ENCODE measurements at places on chromosomes 3 and 15.

- no peak for DNase-seq
Measured at GRCh38 chr3:16148213-16148612, 26.3 kb upstream of the GALNT15 start.

DNA sequence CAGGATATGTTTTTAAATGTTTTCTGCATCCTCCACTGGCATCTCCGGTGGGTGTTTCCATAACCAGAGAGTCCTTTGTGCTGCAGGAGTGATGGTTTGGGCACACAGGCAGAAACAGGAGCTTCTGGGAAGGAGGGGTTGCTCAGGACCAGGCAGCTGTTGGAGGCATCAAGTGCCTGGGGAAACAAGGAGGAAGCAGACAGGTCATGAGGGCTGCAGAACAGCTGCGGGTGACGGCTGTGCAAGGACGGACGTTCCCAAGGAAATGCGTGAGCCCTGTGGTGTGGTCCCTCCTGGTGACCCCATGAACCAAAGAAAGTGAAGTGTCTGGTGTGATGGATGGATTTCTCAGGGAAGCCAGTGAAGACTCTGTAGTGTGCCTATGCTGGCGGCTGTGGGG lies 61.2 kb upstream of the TNFAIP8L3 start:
- DNase-seq = no peak

GRCh38 chr3:67529337-67529736 lies 125.1 kb downstream of the SUCLG2 start:
- DNase-seq = no peak

GRCh38 chr3:105764378-105765307 lies 104.2 kb downstream of the CBLB start:
- DNase-seq = peak; percentile 49

- DNase-seq = no peak
Measured at GRCh38 chr3:128470134-128470899, 3.6 kb upstream of the DNAJB8 start.

DNA sequence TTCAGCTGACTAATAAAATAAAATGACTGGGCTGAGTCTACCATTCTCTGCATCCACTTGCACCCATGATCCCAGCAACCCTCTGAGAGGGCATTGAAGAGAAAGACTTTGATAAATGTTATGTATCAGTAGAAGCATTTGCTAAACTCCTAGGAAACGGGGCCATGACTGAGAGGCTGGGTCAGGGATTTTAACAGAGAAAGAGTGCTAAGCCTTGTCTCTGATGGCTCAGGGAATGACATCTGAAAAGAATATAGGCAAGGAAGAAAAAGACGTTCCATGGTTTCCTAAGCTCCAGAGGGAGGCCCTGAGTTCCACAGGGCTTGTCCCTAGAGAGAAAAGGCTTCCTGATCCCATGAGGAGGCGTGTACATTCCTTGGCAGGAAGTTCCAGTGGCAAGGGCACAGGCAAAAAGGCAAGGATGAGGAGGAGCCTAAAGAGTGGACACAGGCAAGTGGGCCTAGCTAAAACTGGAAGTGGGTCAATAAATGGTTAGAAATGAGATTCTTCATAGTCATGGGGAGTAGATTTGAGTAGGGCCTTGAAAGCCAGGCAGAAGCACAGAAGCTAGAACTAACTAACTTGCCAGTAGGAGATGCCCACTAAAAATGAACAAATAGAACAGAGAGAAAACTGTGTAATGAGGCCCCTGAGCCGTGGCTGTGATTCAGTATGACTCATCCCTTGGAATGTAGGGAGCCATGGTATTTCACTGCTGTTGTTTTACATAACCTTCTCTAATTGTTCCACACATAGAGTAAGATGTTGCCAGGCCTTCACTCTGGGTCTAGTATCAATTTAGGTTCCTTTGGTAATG lies 44.9 kb upstream of the MANF start:
- no peak for DNase-seq

GRCh38 chr3:181486141-181486885 lies 225.4 kb upstream of the SOX2 start:
- DNase-seq = no peak

GRCh38 chr3:179482857-179483256 lies 31.6 kb upstream of the GNB4 start:
- no peak for DNase-seq

DNA sequence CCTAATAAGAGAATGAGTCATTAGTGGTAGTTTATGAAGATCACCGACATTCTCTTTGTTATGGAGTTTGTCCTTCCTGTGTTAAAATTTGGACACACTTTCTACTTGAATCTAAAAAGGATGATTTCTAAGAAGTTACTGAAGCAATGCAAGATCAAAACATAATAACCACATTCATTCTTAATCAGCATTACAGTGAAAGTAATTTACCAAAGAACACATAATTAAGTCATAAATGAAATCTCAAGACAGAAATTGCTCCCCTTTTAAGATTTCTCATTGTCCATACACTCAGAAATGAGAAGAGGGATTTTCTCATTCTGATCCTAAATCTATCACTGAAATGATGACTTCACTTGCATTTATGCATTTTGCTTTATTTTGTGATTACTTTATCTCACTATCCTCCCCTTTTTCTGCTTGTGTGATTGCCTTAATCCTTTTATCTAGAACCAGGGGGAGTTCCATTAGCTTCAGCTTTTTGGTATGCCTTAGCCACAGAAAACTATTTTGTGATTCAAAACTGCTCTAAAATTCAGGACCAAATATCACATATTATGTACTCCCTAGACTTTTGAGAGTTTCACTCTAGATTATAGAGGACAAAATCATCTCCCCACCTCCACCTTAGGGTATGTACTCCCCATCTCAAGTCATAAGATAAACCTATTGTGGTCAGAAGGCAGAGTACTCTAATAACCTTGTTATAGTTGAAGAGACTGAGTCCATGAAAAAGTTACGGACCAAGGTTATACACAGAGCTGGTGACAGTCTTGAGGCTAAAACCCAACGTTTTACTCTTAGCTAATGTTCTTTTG lies 817.6 kb upstream of the CFAP20DC start:
- peak; percentile 30 for DNase-seq

DNA sequence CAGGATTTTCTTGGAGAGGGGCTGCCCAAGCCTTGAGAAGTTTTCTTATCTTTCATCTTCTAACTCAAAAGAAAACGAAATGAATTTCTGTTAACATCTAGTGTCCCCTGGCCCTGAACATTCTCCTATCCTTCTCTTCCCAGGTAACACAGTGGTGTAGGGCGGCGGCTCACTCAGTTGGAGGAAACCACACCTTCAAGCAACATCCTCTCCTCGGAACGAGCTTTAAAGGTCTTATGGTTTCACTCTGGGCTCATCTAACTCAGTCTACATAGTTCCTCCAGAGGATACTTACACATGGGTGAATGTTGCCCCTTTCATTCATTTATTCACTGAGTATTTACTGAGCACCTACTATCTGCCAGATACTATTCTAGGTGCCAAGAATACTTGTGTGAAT lies 31.0 kb upstream of the KLHL6 start:
- no peak for DNase-seq

DNA sequence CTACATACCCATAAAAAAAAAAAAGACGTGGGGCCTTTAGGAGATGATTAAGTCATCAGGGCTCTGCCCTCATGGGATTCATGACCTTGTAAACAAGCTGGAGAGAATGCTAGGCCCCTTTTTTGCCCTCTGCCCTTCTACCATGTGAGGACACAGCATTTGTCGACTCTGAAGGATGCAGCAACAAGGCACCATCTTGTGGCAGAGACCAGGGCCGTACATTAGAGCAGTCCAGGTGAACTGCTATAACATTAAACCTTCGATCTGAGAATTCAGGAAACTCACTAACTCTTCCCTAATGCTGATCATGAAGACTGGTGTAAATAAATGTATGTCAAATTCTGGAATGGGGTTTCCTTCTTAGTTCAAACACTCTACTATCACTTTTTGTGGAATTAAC lies 30.7 kb upstream of the SIAH2 start:
- no peak for DNase-seq

- no peak for DNase-seq
Measured at GRCh38 chr3:94121161-94121560, 58.3 kb downstream of the NSUN3 start.

DNA sequence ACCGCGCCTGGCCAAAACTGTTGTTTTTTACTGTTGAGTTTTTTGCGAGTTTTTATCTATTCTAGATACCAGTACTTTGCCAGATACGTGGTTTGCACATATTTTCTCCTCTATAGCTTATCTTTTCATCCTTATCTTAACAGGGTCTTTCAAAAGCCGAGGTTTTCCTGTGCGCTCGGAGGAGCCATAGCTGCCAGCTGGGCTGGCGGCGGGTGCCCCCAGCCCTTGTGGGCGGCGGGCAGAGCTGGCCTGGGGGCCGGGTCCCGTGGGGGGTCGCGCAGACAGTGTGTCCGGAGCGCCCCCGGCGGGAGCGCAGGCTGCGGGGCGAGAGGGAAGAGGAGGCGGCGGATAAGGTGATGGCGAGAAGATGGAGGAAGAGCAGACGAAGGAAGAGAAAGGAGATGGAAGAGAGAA lies 11.1 kb upstream of the EIF4A2 start:
- peak; percentile 5 for DNase-seq

- DNase-seq = no peak
Measured at GRCh38 chr3:152325136-152325535, 56.4 kb downstream of the MBNL1 start.

GRCh38 chr15:100430411-100430810 lies 88.6 kb upstream of the ADAMTS17 start:
- no peak for DNase-seq

- DNase-seq = no peak
Measured at GRCh38 chr3:24387000-24387399, 107.7 kb downstream of the THRB start.

DNA sequence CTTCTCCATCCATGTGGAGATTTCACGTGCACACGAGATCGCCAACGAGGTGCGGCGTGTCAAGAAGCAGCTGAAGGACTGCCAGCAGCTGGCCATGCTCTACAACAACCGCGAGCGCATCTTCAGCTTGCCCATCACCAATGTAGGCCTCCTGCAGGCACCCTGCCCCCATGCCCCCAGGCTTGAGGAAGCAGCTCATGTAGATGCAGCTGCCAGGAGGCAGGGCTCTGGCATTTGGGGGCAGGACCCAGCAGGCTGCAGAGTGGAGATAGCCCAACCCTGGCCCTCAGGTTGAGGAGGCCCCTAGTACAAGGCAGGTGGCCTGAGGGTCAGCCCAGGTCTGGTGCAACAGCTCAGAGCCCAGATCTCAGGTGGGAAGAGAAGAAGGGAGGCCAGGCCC lies 36.4 kb downstream of the DNAH1 start:
- no peak for DNase-seq

- DNase-seq = no peak
Measured at GRCh38 chr3:140370686-140371085, 307.2 kb upstream of the TRIM42 start.

DNA sequence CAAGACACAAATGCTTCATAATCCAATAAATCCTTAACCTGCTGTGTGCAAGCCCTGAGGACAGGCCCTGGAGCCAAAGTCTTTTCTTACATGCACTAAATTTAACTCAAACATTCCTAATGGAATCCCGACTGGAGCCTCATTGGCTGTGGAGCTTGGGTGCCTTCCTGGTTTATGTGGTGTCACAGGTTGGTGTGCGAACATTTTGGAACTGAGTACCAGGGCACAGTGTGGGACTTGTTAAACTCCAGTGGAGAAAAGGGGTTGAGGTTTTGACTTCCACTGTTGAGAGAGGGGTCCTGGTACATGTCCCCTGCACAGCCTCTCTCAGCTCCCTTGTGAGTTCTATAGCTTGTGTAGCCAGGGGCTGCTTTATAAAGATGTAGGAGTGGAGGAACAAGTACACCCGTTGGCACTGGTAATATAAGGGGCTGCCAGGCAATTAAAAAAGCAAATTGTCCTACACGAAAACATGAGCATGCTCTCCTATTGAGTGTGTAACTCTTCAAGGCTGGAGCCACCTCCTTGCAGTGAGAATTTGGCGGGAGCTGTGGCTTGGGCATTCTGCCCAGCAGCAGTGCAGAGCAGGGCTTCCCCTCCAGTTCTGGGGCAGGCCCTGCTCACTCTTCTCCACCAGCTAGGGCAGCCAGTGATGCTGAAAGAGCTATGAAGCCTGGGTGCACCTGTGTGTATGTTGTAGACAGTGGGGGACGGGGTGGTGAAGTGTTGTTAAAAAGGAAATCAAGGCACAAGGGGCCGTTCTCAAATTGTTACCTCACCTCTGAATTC lies 218.1 kb downstream of the CLSTN2 start:
- no peak for DNase-seq

DNA sequence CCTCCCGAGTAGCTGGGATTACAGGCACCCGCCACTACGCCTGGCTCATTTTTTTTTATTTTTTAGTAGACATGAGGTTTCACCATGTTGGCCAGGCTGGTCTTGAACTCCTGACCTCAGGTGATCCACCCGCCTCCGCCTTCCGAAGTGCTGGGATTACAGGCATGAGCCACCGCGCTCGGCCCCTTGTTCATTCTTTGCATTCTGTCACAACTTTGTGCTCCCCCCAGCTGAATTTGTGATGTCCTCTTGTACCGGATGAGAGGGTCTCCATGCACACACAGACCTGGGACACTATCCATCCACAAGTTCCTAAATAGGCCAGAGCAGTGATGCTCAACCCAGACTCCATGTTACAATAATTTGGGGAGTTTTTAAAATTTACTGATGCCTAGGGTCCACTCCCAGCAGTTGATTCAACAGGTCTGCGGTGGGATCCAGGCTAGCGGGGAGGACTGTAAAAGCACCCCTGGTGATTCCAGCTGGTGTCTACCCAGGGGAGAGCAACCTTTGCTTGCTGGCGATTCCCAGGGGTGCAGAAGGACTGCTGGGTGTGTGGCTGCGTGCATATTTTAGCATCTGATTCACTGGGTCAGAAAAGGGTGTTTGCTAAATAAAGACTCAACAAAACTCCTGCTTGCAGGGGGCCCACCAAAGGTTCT lies 1.0 kb downstream of the RASSF1 start:
- no peak for DNase-seq

DNA sequence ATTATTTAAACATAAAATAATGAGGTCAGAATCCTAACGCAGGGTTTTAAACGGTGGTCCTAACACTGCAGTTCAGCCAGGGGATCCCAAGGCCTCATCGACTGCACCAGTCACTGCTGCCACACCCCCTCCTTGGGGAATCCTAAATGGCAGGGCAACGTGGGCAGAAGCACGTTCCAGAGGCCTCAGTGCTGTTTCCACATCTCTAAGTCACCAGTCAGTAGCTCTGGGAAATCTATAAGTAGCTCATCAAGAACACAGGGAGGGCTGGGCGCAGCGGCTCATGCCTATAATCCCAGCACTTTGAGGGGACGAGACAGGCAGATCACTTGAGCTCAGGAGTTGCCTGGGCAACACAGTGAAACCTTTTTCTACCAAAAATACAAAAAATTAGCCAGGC lies 47.5 kb downstream of the PRTG start:
- no peak for DNase-seq

DNA sequence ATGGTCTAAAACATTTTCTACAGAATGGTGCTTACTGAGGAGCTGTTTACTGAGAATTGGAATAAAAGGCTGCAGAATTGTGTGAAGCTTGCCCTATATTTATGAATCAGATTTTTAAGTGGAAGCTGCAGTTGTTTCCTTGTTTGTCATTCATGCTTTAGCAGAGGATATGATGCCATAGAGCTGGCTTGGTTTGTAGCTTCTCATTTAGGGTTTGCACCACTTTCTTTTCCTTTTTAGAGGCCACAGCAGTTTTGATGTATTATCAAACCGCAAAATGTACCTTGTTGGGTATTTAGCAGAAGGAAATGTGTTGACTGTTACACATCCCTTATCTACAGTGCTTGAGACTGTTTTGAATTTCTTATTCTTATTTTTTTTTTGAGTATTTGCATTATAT lies 66.2 kb downstream of the RASA2 start:
- peak; percentile 88 for DNase-seq
